Left lobe of liver (tissue), 2 donors: ENCODE measurements at places on chromosomes 5 and 9. TPM values are rescaled to one million over a fixed set of nuclear protein-coding genes. Genes with fewer than 3 reads are reported as not detected.

GRCh38 chr9:79185866-79186265 is 385.9 kb upstream of the TLE4 start:
- DNase-seq = no peak

GRCh38 chr9:110058304-110058953 is 149.5 kb downstream of the C9orf152 start:
- DNase-seq = peak; percentile 69

Gene FOXD1
- total RNA-seq = not detected

GRCh38 chr5:136731241-136731900 is 366.0 kb upstream of the TRPC7 start:
- no peak for DNase-seq

DNA sequence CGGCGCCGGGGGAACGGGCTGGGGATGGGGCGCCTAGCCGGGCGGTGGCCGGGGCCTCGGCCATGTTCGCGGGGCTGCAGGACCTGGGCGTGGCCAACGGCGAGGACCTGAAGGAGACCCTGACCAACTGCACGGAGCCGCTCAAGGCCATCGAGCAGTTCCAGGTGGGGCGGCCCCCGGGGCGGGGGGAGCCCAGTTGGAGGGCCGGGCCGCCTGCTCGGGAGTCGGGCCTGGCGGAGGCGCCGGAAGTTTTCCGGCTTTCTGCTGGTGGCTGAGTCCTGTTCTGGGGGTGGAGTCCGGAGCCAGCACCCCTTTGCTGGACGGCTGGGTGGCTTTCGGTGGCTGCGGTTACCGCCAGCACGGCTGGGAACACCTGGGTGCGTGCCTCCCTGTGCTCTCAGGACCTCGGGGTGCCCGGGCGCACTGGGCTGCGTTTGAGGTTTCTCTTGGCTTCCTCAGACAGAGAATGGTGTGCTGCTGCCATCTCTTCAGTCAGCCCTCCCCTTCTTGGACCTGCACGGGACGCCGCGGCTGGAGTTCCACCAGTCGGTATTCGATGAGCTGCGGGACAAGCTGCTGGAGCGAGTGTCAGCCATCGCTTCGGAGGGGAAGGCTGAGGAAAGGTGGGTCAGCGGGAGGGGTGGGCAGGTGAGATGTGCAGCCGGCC is 454 bp downstream of the NELFB start:
- no peak for DNase-seq

Gene TRMT10B
- total RNA-seq = 3.6 TPM

Gene GABRA6
- not detected for total RNA-seq

Gene CNTNAP3
- total RNA-seq = 0.58 TPM

DNA sequence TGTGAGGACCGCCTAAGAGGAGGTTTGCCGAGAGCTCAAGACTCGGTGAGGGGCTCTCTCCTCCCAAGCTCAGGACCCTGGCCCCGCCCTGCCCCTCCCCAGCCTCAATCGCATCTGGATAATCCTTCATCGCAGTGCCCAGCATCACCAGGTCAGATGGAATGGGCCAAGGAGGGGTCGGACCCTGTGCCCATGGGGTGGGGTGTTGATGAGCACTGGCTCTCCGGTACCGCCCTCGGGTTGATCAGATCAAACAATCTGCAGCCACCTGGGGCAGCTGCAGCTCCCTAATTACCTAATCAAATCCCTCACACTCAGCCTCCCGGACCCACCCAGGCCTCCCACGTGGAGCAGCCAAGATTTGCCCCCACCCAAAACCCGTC is 24.4 kb upstream of the TDRD7 start:
- DNase-seq = no peak

Gene PCDHA9
- total RNA-seq = not detected
